ENCODE measurements at places on chromosomes 16 and 17. TPM values are rescaled to one million over a fixed set of nuclear protein-coding genes. Genes with fewer than 3 reads are reported as not detected.
A peak's percentile ranks its signal among the peaks of the same experiment; 100 is the strongest.

Gene ARHGAP44
- total RNA-seq, result 12.2 TPM

- DNase-seq, result no peak
- no peaks in the 10 kb centered on the region for H3K4me1 ChIP-seq
- H3K4me3 ChIP-seq, result no peak overlapping the region
These were observed 14.4 kb upstream of the ZNF750 start for GRCh38 chr17:82854226-82854625.

Gene C16orf87
- total RNA-seq, result 12.0 TPM

Gene TEX19
- not detected for total RNA-seq

Gene ITGAD
- not detected for total RNA-seq

GRCh38 chr17:81388091-81388611, 7.1 kb upstream of the BAHCC1 start:
- H3K4me1 ChIP-seq, result no peaks in the 10 kb centered on the region
- H3K36me3 ChIP-seq, result no peaks in the 10 kb centered on the region
- H3K27ac ChIP-seq, result peak overlapping the region; percentile 97
- H3K27me3 ChIP-seq, result no peaks in the 10 kb centered on the region
- no peak for DNase-seq

DNA sequence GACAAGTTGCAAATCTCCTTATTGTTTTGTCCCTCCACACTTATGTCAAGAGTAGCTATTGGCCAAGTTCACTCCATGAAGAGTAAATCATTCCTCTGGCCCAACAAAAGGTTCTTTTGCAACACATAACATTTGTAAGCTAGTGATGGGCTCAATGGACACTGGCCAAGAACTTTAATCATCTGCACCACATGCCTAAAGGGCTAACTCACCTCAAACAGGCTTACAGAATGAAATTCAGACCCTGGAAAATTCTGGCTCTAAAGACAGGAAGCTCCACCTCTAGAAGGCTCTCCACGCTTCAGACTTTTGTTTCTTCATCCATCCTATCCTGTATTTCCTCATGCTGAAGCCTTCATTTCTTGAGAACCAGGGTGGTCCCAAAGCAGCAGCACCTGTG, 10.9 kb upstream of the ANKFN1 start:
- no peaks in the 10 kb centered on the region for H3K27me3 ChIP-seq
- no peaks in the 10 kb centered on the region for H3K36me3 ChIP-seq
- DNase-seq, result no peak
- H3K27ac ChIP-seq, result no peak overlapping the region

GRCh38 chr16:52422307-52422706, 124.6 kb downstream of the TOX3 start:
- no peaks in the 10 kb centered on the region for H3K4me1 ChIP-seq
- no peak overlapping the region for H3K27ac ChIP-seq
- no peak for DNase-seq
- H3K4me3 ChIP-seq, result no peak overlapping the region
- H3K36me3 ChIP-seq, result no peaks in the 10 kb centered on the region

- H3K4me1 ChIP-seq, result no peaks in the 10 kb centered on the region
- H3K36me3 ChIP-seq, result no peaks in the 10 kb centered on the region
- no peak overlapping the region for H3K4me3 ChIP-seq
- H3K27ac ChIP-seq, result no peak overlapping the region
- no peaks in the 10 kb centered on the region for H3K27me3 ChIP-seq
- DNase-seq, result no peak
These were observed 396.3 kb downstream of the SLC39A11 start for GRCh38 chr17:72696156-72696555.

GRCh38 chr17:77770331-77771105, 188.0 kb upstream of the TNRC6C start:
- H3K27ac ChIP-seq, result no peak overlapping the region
- no peaks in the 10 kb centered on the region for H3K36me3 ChIP-seq
- H3K4me1 ChIP-seq, result peaks cover 12% of the 10 kb centered on the region
